ENCODE measurements at places on chromosomes 5 and 9.
A peak's percentile ranks its signal among the peaks of the same experiment; 100 is the strongest.

- no peak for DNase-seq
Measured at GRCh38 chr9:98836206-98836605, 28.7 kb downstream of the GALNT12 start.

DNA sequence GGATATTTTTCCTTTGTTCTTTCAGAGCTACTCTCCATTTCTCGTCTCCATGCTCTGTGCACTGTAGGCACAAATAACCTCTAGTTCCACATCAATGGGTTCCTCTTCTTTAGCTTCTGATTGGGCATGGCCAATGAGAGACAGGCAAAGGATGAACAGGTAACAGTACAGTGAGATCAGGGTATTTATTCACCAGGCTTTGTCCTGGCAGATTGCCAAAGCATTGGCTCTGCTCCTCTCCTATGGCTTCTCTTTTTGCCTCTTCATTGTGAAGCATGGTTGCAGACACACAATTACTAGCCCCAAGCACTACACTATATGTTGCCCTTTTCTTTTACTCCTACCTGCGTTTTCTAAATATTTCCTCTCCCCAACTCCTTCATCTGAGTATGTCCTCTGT, 215.1 kb upstream of the ARRDC3 start:
- DNase-seq, result no peak

DNA sequence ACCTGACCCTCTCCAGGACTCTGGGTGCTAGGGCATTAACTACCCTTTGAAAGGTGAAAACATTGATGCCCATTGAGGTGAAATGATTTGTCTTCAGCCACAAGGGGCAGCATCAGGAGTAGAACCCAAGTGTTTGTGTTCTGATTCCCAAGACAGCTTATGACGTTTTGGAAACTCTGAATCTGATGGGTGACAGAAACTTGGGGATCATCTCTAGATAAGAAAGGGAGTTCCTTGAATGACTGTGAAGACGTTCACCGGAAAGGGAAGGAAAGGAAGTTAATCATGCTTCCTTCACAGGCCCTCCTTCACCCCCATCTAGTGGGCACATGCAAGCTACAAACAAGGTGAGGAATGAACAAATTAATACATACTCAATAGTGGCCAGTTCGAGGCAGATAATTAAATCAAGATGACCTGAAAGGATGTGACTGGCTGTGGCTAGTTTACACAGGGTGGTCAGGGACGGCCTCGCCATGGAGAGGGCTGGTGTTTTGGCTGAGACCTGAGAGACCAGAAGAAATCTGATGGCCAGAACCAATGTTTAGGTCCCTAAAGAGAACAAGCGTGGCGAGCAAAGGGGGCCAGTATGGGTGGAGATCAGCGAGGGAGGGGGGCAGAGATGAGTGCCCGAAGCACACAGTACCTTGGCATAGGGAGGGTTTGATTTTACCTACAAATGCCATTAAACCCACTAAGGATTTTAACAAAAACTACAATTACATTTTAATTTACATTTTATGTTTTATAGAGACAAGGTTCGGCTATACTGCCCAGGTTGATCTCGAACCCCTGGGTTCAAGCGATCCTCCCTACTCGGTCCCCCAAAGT, 937 bp upstream of the SLC26A2 start:
- peak; percentile 79 for DNase-seq

DNA sequence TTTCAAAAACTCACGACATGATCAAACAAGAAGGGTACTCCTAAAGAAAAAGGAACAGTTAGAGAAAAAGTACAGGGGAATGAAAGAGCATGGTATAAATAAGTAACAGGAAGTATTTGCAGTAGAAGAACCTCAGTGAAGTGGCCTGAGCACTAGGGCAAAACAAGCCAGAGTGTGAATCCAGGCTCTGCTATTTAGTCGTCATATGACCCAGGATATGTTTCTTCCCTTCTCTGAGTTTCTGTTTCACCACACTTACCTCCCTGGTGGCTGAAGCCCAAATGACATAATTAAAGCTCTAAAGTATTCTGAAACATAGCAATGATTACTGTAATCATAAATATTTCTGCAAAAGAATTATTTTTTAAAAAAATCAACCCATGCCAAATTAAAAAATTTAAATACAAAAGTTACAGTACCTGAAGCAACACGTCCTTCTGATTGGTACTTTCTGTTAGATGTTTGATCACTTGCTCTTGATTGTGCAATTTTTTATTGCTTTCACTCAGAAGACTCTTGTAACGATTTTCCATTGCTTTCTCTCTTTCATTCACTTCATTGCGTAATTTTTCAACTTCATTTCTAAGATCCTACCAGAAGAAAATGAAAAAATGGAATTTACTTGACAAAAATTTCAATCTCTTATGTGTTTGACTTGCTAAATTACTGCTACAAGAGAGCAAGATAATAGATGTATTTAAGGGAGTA, 88.9 kb downstream of the CDK5RAP2 start:
- no peak for DNase-seq

All from hematopoietic multipotent progenitor cell treated with erythropoietin and hydrocortisone succinate and interleukin-3 and kit ligand, for 15 days (in vitro differentiated cells).